Mammary epithelial cell (primary cell): ENCODE measurements at places on chromosomes 7 and 10. TPM values are rescaled to one million over a fixed set of nuclear protein-coding genes. Genes with fewer than 3 reads are reported as not detected.

The SEMA3A gene
- 0.83 TPM for total RNA-seq

The KIAA1549 gene
- total RNA-seq, result 6.5 and 7.7 TPM in 2 replicates

The STYXL1 gene
- total RNA-seq, result 44.3 and 64.1 TPM in 2 replicates

The CHST3 gene
- 85.0 TPM for total RNA-seq

The DKK1 gene
- total RNA-seq, result 161 TPM

The CALHM1 gene
- total RNA-seq, result not detected

The SPDYE2 gene
- total RNA-seq, result not detected

The MBL2 gene
- total RNA-seq, result not detected in 2 replicates

The AKR1C1 gene
- total RNA-seq, result 18.4 and 20.2 TPM in 2 replicates
